ENCODE measurements at places on chromosomes 1 and 21.

DNA sequence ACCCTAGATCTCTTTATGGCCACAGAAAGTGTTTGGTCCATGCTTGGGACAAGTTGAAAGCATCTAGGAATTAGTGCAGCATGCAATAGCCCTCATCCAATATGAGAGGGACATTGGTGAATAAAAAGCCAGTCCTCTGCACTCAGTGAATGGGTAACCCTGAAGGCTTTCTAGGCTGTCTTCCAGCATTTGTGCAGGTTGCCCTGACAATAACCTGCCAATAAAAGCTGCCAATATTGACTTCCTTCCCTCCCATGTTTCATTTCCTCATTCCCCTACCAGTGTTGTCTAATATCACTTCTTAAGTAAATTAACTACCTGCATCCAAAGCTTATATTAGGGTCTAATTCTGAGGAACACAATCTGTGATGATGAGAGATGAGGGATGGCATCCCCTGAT lies 563.6 kb upstream of the NEGR1 start:
- DNase-seq: no peak

DNA sequence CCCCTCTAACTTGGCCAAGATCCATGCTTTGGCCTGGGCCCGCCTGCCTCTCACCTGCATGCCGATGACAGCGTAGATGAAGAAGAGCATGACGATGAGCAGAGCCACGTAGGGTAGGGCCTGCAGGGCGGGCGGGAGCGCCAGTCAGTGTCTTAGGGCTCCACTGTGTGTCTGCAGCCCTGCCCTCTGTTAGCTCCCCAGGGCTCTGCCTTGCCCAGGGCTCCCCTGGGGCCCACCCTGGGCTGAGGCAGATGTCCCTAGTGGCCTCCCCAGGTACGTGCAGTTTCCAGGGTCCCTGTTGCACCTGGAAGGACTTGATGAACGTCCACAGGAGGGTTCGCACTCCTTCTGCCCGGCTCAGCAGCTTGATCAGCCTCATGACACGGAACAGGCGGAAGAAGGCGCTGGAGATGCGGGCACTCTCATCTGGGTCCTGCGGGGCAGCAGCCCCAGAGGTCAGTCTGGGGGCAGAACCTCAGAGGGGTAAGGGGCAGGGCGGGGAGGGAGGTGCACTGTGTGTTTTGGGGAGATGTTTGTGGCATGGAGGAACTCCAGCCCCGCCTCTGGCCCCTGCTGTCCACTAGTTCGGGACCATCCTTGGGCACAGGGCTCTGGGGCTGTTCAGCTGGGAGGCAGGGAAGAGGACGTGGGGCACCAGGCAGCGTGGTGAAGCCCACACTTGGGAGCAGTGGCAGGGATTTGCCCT lies 29.8 kb upstream of the KIF21B start:
- no peak for DNase-seq

DNA sequence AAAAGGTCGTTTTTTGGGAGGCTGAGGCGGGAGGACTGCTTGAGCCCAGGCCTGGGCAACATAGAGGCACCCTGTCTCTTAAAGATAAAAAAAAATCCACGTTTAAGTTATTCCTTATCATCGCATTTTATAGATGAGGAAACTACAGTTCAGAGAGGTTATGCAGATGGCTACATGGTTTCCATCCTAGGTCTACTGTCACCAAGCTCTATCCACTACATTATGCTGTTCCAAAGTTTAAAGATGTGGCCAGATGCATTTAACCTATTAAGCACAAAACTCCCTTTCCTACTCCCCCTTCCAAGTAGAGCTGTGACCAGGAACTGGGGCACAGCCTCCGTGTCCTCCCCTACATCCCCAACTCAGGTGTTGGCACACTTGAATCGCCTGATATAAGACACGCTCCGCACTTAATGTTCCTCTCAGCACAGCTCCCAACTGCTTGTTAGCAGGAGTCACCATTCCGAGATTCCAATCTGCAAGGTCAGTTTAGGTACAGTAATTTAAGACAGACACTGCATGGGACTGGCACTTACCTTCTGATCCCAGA lies 1.3 kb downstream of the TAF5L start:
- no peak for DNase-seq

DNA sequence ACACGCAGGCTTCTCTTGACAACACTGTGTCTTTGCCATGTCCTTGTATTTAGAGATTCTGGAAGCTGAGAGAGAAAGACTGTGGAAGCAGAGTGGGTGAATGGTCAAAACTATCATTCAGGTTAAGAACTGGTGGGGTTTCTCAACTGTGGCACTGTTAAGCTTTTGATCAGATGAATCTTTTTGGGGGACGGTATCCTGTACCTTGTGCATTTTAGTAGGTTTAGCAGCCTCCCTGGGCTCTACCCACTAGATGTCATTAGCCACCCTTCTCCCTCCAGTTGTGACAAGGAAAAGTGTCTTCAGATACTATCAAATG lies 39.4 kb downstream of the ATP1A1 start:
- DNase-seq: no peak

GRCh38 chr21:28196981-28197380 lies 795.7 kb downstream of the LTN1 start:
- no peak for DNase-seq

DNA sequence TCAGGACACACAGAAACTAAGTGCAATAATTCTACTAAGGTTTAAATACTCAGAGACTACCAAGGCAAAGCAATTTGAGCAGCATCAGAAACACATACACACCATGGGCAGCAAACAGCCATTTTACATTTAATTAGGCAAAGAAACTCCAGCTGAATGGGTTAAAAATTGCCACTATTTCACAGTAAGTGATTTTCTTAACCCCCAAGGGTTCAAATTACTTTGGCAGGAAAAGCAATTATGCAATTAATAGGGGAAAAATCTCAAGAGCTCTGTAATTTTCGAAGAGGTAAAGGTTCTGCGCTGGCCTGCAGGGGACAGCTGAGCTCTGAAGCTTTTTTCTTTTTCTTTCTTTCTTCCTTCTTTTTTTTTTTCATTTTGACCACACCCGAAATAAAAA lies 206.2 kb upstream of the RRP15 start:
- no peak for DNase-seq

DNA sequence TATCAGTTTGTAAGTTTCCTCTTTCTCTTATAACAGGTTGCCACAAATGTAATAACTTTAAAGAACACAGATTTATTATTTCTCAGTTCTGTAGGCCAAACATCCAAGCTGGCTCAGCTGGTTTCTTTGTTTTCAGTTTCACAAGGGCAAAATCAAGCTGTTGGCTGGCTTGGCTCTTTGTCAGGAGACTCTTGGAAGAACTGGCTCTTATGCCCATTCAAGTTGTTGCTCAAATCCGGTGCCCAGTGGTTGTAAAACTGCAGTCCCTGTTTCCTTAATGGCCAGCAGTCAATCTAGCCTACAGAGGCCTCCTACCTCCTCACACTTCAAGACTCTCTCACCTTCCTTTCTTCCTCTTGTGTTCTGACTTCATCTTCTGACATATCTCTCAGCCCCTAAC lies 1171.0 kb downstream of the MRPL39 start:
- DNase-seq: no peak

GRCh38 chr1:178092878-178093493 lies 918 bp upstream of the RASAL2 start:
- no peak for DNase-seq

DNA sequence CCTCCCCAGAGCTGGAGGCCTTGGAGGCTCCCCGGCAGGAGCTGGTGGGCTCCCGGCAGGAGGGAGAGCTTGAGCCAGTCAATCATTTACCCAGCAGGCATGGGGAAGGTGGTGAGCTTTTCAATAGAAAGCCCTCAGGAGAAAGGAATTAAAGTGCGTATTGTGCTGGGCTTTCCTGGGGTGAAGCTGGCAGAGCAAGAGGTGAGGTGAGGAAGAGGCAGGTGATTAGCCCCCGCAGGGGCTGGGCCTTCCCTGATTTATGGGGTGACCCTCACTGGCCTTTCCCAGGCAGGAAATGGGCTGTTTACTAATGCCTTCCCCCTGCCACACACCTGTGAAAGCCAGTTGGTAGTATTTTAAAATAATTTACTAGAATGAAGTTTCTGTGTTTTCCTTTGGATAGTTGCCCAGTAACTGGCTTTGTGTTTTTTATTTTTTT lies 25.8 kb downstream of the CLDN14 start:
- no peak for DNase-seq

DNA sequence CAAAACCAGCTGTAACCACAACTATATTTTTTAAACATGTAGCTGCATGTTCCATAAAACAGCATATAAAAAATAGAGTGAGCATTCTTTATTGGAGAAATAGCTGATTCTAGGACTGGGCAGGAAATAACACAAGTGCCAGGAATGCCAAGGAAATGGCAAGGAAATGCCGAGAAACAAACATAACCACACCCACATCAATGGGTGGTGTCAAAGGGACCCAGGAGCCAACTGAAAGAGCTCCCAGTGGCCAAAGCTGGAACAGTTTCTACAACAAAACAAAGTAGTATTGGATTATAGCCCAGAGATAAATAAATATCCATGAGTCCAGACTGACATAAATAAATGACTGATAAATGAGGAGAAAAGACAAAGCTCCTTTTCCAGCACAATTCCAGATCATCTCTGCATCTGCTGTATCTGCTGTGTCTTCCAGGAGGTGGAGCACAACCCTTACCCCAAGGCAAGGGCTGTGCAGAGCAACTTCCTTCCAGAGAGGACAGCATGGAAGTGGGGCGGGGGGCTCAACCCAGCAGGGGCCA lies 28.1 kb downstream of the ADARB1 start:
- DNase-seq: no peak

DNA sequence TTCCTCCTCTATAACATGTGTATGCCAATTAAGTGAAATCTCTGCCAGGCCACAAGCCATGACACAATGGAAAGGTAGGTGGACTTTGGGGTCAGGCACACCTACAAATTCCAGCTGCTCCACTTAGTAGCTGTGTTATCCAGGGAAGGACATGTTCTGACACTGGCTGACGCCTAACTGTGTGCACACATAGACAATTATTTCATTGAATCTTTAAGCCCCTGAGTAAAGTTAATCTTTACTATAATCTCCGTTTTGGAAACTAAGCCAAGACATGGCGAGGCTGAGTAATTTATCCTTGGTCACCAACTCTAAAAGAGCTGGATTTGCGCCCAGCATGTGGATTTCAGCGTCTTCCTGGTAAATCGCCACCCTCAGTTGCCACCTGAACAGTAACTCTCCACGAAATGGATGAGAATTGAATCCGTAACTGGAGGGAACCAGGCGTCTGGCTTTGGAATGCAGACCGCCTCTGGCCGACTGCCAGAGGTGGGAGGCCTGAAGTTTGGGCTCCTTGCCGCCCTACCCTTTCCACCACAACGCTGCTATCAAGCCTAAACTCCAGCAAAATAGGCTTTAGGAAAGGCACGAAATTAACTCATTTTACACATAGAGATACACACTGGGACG lies 888 bp upstream of the SNRPE start:
- DNase-seq: no peak

DNA sequence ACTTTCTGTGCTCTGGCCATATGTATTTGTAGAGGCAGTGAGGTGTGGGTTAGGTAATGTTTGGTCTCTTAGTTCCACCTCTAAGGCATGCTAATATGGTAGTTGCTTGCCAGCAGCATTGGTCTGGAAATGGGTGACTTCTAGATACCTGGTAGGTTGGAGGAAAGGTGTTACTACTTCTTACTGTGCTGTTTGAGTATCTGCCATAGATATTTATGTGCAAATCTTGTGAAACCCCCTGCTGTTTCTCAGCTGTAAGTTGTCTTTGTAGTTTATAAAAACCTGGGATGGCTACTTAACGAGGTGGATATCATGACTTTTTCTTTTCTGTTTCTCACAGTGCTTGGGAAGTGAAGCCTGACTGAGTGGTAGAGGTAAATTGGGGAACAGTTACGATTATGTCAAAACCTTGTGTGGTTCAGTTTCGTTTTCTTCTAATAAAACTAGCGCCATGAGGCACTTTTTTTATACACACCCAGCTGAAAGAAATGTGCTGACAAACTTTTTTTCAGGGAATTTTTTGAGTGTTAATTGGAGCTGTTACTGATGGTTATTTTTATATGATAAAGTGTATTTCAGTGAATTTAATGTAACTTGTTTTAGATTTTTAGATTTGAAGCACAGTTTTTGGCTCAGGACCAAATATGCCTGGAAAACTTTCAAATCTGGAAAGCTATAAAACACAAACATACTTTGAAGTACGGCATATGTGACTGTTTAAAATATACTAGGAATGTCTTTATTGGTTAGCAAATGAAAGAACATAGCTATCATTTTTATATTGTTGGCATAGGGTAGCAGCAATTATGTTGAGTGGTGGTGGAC lies 42.1 kb downstream of the CAMSAP2 start:
- DNase-seq: no peak

DNA sequence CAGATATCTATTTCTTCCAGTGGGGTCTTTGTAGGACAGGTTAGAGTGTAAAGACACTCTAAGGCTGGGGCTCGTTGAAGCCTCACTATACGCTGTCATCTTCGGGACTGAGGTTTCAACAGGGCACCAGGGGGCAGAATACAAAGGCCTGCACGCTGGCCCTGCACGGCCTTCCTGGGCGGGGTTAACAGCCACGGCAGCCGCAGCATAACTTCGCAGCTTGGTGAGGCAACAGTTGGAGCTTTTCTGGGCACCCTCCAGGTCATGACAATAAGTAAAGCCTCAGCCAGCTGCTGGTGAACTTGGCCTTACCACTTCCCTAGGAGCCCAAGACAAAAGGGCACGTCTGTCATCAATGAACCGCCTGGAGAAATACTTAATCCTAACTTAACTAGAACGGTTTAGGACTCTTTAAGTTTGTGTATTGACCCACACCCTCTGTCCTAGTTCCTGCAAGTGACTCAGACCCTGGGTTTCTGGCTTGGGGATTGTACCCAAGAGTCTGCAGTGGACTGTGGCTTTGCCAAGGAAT lies 2.3 kb upstream of the RUNX1 start:
- peak; percentile 69 for DNase-seq

- no peak for DNase-seq
Observed at GRCh38 chr21:46486481-46487126, 27.9 kb downstream of the DIP2A start.

DNA sequence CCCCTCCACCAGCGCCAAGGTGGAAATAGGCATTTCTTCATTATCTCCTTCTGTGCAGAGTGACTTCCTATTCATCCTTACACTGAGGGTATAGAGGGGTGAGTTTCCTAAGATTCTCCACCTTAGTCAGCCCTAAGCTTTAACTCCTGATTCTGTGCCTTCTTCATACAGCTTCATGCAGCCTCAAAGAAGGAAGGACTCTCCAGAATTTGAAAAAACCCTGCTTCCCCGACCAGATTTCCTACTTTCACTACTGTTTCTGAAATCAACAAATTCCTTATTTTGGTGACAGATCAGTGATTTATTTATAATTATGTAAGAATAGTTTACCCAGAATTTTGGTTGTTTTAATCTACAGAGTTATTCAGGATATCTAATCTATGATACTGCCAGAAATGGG lies 28.6 kb downstream of the GFI1 start:
- no peak for DNase-seq

DNA sequence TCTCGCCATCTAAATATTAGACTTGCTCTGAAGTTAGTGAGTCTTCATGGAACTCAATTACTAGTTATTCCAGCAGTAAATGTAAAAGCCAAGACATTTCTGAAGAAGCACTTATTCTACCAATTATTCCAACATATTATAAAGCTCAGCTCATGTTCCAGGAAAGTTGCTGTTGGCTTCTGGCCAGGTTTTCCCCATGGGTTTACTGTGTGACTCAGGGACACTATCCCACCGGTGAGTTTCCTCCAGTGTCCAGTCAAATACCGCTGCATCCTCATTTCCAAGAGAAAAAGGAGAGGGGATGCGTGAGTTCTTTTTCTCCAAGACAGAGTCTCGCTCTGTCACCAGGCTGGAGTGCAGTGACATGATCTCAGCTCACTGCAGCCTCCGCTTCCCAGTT lies 9.2 kb upstream of the HHIPL2 start:
- no peak for DNase-seq

GRCh38 chr1:45928486-45929205 lies 125.2 kb downstream of the MAST2 start:
- no peak for DNase-seq

- no peak for DNase-seq
Observed at GRCh38 chr1:119516247-119516646, 9.2 kb downstream of the HSD3B1 start.
